ENCODE measurements at places on chromosomes 6 and 20.

GRCh38 chr6:34949636-34950035 lies 60.6 kb downstream of the ANKS1A start:
- no peak for DNase-seq

- DNase-seq: no peak
Observed at GRCh38 chr6:45572833-45573232, 195.1 kb upstream of the SUPT3H start.

DNA sequence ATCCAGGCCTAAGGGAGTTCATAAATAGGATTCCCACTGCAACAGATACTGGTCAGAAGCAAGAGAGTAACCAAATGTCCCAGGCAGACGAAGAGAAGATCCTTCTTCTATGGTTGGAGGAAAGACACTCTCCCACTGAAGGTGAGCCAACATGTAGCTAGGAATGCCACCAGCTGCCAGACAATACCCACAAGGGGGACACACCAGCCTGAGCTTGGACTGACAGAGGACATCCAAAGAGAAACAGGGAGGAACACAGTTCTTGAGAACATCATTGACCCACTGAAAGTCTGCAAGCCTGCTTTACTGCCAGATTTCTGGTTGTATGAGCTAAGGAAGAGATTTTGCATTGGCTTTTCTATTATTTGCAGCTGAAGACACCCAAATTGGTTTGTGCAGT lies 80.1 kb downstream of the PXDC1 start:
- no peak for DNase-seq

DNA sequence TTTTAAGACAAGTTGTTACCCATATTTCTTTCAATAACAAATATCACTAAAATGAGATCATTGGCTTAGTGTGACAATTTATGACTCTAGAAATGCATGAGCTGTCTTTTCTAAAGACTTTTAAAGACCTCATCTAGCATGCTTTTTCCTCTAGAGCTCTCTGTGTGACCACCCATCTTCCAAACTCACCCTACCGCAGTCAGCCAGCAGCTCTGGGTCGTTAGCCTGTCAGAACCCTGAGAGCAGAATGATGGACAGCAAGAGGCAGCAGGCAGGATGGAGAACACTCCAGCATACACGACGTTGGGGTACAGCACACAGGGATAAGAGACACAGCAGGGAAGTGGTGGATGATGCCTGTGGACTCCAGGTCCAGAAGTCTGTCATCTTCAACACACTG lies 45.1 kb upstream of the TBX18 start:
- DNase-seq: no peak

GRCh38 chr20:12956303-12956702 lies 52.5 kb upstream of the SPTLC3 start:
- no peak for DNase-seq

All from PC-9 (cell line).